NCI-H1105 treated with DMSO at 0.1 percent for 48 hours (cell line): ENCODE measurements at places on chromosomes 7 and 10.
A peak's percentile ranks its signal among the peaks of the same experiment; 100 is the strongest.

GRCh38 chr7:27575613-27576012 is 87.1 kb downstream of the HIBADH start:
- DNase-seq, result no peak

GRCh38 chr7:93258661-93259060 is 26.5 kb downstream of the VPS50 start:
- DNase-seq, result no peak

GRCh38 chr10:72561745-72562166 is 64.1 kb downstream of the MICU1 start:
- no peak for DNase-seq

GRCh38 chr7:22566176-22566575 is 66.2 kb upstream of the STEAP1B start:
- DNase-seq, result no peak

DNA sequence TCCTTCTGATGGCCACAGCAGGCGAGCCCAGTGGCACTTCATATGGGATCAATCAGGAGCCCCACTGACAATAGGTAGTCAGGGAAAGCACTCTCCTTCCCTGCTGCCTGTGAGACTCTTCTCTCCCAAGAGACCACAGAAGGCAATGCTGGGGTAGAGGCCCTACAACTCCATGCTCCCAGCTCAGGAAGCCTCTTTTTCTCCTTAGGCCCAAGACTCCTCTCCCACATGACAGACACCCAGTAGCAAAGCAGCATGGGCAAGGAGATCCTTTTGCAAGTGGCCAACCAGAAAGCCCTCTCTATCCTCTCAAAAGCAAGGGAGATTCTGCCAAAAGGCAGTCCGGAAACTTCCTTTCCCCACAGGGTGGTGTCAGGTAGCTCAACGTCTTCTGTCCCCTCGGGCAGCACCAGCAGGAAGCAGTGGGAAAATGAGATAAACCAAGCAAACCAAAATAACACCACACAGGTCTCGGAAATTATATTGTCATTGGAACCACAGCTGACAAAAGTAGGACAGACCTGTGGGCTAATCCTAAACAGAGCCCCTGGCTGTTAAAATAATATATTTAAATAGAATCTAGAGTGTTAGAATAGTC is 172.7 kb upstream of the GDF10 start:
- DNase-seq, result no peak

DNA sequence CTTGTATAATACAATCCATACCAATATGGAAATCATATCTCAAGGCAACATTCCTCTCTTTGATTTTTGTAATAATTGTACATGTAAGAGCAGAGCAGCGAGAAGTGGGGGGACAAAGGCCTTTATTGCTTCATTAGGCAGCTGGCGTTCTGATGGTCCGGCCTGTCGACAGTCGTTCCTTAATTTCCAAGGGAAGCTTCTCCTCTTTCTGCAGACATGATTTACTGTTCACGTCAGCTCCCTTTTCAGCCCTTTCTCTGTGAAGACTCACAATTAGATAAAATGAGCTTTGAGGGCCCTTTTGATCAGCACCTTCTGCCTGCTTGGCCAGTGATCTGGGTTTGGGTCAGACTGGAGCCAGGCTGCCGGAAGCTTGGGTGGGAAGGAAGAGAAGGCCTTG is 65.6 kb upstream of the CTBP2 start:
- no peak for DNase-seq

- DNase-seq, result no peak
Measured at GRCh38 chr10:125711110-125711750, 8.3 kb upstream of the EDRF1 start.

DNA sequence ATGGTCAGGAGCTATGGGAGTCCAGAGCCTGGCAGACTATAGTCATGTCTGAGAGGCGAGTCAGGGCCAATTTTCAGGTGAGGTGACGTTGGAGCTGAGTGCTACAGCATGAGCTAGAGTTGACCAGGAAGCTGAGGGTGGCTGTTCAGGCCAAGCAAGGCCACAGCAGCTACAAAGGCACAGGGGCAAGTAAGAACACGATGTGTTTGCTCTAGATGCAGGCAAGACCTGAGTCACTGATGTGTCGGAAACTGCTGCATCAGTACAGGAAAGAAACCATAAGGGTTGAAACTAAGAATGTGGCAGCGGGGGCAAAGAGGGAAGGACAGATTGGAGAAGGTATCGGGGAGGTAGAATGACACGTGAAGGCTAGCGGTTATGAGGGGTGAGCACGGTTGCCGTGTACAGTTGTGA is 11.8 kb upstream of the RRP12 start:
- DNase-seq, result no peak

DNA sequence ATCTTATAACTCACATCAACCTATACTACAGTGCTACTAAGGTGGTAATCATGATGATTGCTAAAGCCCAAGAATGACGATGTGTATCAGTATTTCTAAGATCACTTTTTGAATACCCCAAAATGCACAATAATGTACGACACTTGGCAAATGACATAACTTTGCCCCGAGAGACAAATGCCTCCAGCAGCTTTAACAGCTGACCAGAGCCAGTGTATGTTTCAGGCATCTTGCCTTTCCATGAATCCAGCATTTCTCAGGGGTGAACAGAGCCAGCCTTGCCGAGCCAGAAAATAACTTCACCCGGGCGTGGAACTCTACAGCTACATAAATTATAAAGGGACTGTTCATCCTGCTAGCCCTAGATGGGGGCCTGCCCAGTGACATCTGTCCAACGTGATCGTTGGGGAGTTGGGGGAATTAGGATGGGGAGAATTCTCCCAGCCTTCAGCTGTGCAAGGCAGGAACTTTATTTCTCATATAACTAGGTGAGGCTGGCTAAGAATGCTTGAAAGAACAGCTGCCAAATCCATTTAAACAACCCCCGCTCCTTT is 1.8 kb downstream of the IGFBP3 start:
- DNase-seq, result no peak

- no peak for DNase-seq
Measured at GRCh38 chr10:6589287-6590094, 9.4 kb upstream of the PRKCQ start.

- DNase-seq, result no peak
Measured at GRCh38 chr10:3272300-3272699, 99.7 kb upstream of the PITRM1 start.

DNA sequence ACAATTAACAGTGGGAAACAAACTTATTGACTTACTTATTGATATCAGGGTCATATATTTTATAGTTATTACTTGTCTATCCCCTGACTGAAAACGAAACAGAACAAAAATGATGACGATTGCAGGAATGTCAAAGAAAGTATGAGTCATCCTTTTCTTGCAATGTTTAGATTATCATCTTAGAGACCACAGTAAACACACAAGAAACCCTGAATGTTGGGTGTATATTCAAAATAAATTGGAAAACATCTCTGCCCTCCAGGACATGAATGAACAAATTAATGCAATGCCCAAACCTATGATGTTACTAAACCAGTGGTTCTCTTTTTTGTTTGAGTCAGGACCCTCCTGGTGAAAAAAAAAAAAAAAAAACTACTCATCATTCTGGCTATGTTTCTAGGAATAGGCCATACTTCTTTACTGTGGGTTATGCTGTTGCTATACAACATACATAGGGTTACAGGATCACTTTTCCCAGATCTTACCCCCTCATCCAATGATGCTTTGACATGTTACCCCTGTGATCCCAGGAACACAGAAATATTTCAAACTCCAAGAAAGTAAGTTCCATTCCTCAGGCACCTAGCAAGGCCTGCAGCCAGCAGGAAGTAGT is 623.4 kb upstream of the IGFBP3 start:
- no peak for DNase-seq

DNA sequence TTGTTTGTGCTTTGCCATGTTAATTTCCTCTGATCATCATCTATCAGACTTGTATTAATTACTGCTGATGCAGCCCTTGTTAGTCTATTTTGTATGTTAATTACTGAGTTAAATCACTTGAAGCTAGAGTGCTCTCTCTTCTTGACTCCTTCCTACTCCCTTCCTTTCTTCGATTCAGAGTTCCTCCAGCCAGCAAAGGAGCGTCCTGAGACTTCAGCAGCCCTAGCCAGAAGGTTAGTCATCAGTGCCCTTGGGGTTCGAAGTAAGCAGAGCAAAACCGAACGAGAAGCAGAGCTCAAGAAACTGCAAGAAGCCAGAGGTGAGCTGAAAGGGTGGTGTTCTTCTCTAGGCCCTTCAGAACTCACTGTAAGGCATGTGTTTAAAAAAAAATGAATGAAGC is 32.1 kb downstream of the LOXL4 start:
- DNase-seq, result no peak

GRCh38 chr10:7028809-7029166 is 382.0 kb downstream of the SFMBT2 start:
- no peak for DNase-seq

- no peak for DNase-seq
Measured at GRCh38 chr10:101061624-101062231, at the start of gene KAZALD1. KAZALD1 (plus strand) TSS chr10:101061989; CDS start chr10:101062593, 604 bp downstream.

DNA sequence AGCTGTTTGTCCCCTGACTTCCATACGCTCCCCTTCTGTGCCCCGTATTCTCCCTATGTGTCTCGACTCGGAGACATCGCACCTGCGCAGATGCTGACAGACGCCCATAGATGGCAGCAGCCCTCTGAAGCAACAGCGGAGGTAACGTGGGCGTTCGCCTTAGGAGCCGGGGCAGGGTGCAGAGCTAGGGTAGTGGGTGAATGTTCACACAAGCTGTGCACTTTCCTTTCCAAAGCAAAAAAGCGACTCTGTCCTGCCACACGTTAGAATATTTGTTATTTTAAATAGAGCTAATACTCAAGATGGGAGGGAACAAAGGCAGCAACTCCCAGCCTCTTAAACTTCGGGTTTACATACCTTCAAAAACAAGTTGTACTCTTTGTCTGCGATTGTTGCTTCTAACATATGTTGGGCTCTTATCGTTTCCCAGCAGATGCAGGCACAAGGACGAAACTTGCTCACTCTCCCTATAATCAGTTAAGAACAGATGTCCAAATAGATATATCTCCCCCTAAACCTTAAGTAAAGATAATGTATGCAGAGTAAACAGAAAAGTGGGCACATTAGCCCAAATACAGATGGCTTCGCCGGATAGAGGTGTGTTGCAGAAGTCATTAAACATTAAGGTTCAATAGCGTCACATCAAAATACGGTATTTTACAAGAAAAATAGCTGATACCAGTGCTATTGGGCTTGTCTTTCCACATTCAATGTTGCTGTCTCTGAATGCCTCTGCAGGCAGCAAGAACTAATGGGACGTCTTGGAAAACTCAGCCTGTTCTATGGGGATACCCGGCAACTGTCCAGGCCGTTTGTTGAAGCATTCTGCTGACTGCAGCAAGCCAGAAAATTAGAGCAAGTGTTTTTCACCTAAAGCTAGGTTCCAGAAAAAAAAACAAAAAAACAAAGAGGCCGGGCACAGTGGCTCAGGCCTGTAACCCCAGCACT is 340.3 kb upstream of the PRKCQ start:
- DNase-seq, result peak; percentile 1

DNA sequence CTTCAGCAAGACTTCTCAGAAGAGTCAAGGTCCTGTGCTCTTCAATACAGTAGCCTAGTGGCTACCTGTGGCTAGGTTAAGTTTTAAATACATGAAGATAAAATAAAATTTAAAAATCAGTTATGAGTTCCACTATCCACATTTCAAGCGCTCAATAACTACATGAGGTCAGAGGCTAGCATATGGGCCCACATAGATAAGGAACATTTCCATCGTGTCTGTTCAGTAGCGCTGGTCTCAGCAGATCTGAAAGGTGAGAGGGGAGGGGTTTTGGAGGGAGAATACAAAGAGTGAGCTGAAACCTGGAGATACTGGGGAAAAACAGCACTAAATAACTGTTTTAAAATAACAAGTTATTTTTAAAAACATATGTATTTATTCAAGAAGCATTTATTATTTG is 219.0 kb downstream of the TRIL start:
- no peak for DNase-seq

GRCh38 chr7:77657427-77658224 is 38.6 kb upstream of the RSBN1L start:
- DNase-seq, result peak; percentile 73
